ENCODE measurements at places on chromosomes 4 and X. TPM values are rescaled to one million over a fixed set of nuclear protein-coding genes. Genes with fewer than 3 reads are reported as not detected.

CCNB3 gene
- 0.30 TPM for total RNA-seq

TCEAL7 gene
- 0.82 TPM for total RNA-seq

XAGE2 gene
- total RNA-seq = not detected

DCAF12L1 gene
- total RNA-seq = not detected

DNA sequence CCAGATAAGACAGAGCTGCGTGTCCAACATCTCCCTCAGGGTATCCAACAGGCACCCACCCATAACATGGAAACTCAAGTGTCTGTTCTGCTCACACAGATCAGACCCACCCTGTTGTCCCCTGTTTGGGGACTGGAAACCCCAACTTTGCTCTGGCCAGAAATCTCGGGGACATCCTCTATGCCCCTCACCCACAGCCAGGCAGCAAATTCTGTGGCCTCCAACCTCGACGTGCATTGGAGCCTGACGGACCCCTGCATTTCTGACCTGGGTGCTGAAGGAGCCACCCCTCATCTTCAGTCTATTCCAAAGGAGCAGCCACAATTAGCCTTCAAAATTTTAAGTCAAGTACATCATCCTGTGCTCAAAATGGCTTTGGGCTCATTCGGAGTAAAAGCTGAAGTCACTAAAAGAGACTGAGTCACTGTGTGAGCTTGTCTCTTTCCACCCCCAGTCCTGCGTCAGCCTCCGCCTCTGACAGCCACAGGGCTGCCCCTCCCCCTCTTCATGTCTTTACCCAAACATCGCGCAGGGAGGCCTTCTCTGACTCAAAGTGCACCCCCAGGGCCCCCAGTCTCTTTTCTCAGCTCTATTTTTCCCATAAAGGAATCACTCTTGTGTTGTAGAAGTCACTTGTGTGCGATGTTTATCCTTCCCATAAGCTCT lies 24.4 kb upstream of the PDE6B start:
- no peak overlapping the region for H3K27ac ChIP-seq
- no peak for DNase-seq
- H3K4me3 ChIP-seq = no peak overlapping the region
- H3K4me1 ChIP-seq = no peaks in the 10 kb centered on the region

DNA sequence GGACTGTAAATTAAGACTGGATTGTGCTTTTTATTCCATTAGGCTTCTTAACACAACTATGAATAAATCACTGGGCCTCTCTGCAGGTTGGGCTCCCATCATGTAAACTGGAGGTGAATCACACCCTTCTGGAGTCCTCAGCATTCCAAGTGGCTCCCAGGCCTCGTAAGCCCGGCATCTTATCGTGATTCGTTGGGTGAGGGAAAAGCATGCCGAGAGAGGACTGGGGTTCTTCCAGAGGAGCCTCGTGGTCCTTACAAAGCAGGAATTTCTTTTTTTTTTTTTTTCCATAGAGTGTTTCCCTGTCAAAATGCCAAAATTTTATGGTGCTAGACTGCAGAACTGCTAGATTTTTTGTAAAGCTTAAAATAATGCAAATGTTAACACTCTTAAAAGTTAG lies 20.0 kb downstream of the CLDN22 start:
- no peak overlapping the region for H3K4me3 ChIP-seq
- H3K27ac ChIP-seq = no peak overlapping the region
- no peak for DNase-seq
- H3K36me3 ChIP-seq = no peaks in the 10 kb centered on the region
- H3K4me1 ChIP-seq = no peaks in the 10 kb centered on the region

- no peaks in the 10 kb centered on the region for H3K27me3 ChIP-seq
- H3K4me3 ChIP-seq = no peak overlapping the region
- DNase-seq = no peak
- no peaks in the 10 kb centered on the region for H3K4me1 ChIP-seq
- no peaks in the 10 kb centered on the region for H3K36me3 ChIP-seq
These were observed 394.6 kb downstream of the PCDH7 start for GRCh38 chr4:31114816-31115215.

All from colonic mucosa (tissue), 4 donors.